ENCODE measurements at places on chromosomes 3 and 15.

- no peak for DNase-seq
These were observed 72.5 kb upstream of the ADAMTSL3 start for GRCh38 chr15:83581381-83581780.

- no peak for DNase-seq
These were observed 82.8 kb downstream of the DUT start for GRCh38 chr15:48414015-48414414.

- DNase-seq: no peak
These were observed 146.0 kb downstream of the ARPP21 start for GRCh38 chr3:35785234-35785888.

GRCh38 chr3:29202378-29202777 lies 78.5 kb upstream of the RBMS3 start:
- no peak for DNase-seq

GRCh38 chr3:69091389-69092029 lies 6.8 kb downstream of the ARL6IP5 start:
- no peak for DNase-seq

DNA sequence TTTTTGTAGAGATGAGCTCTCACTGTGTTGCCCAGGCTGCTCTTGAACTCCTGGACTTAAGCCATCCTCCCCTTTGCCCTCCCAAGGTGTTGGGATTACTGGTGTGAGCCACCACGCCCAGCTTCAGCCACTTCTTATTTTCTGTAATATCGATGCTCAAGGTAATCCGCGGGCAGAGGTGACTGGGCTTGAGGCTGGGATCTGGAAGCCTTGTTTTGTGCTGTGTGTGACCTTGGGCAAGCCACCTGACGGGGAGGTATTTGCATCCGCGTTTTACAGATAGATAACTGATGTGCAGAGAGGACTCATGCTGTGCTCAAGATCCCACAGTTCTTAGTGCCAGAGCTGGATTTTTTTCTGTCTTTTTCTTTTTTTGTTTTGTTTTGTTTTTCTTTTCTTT lies 27.8 kb upstream of the SEMA4B start:
- no peak for DNase-seq

DNA sequence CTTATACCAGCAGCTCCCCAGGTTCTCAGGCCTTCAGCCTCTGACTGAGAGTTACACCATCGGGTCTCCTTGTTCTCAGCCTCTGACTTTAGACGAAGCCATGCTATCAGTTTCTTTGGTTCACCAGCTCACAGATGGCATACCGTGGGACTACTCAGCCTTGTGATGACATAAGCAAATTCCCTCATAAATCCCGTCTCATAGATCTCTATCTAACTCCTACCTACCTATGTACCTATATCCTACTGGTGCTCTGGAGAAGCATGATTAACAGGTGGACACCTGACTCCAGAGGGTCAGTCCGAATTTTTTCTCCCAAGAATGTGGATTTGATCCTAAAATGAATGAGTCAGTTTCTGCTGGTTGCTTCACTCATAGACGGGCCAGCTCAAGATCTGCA lies 59.1 kb upstream of the CDV3 start:
- DNase-seq: no peak

GRCh38 chr3:179194931-179195330 lies 46.8 kb downstream of the PIK3CA start:
- no peak for DNase-seq

Data from stimulated activated CD4-positive, alpha-beta T cell treated with anti-CD3 and anti-CD28 coated beads, Interleukin-4, amount 100 ng/mL, for 48 hours (primary cell).